MG63 (cell line): ENCODE measurements at places on chromosomes 7 and 10. TPM values are rescaled to one million over a fixed set of nuclear protein-coding genes. Genes with fewer than 3 reads are reported as not detected.

The AOC1 gene
- not detected in 2 replicates for total RNA-seq

The PDE1C gene
- total RNA-seq, result 32.4 and 50.1 TPM in 2 replicates

The STX1A gene
- 3.8 and 7.8 TPM in 2 replicates for total RNA-seq

GRCh38 chr10:120011359-120012130 is 119.0 kb downstream of the SEC23IP start:
- no peak for DNase-seq
